ENCODE measurements at places on chromosomes 2 and 18.

GRCh38 chr2:68057658-68058396 is 5.0 kb downstream of the C1D start:
- no peak for DNase-seq

DNA sequence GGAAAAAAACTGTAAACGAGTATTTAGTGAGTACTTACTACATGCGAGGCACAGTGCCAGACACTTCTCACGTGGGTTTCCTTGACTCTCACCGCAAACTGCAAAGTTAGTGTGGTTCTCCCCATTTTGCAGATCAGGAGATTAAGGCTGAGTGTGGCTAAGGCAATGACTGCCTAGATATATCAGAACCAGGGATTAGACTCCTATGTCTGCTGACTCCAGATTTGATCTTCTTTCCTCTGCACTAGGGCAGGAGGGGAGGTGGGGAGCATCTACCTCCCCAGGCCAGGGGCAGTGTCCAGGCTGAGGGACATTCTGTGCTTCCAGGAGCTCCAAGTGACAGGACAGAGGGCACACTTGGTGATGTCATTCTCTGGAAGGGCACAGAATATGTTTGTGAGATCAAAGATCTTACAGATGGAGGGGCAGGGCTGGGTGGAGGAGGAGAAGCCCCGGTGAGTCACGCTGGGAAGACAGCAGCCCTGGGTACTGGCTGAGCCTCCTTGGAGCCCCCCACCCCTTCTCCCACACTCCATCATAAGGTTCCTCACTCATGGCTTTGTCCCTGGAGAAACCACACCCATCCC is 92.4 kb downstream of the RHOB start:
- no peak for DNase-seq

GRCh38 chr2:43727634-43728014 is 46.2 kb upstream of the DYNC2LI1 start:
- DNase-seq: no peak

- peak; percentile 61 for DNase-seq
These were observed 99.8 kb downstream of the ZNF236 start for GRCh38 chr18:76922107-76922506.

GRCh38 chr2:239311132-239312040 is 89.4 kb downstream of the HDAC4 start:
- DNase-seq: peak; percentile 42

GRCh38 chr2:177708660-177709444 is 316.3 kb downstream of the AGPS start:
- no peak for DNase-seq

GRCh38 chr2:230140667-230141066 is 71.9 kb upstream of the SLC16A14 start:
- no peak for DNase-seq

DNA sequence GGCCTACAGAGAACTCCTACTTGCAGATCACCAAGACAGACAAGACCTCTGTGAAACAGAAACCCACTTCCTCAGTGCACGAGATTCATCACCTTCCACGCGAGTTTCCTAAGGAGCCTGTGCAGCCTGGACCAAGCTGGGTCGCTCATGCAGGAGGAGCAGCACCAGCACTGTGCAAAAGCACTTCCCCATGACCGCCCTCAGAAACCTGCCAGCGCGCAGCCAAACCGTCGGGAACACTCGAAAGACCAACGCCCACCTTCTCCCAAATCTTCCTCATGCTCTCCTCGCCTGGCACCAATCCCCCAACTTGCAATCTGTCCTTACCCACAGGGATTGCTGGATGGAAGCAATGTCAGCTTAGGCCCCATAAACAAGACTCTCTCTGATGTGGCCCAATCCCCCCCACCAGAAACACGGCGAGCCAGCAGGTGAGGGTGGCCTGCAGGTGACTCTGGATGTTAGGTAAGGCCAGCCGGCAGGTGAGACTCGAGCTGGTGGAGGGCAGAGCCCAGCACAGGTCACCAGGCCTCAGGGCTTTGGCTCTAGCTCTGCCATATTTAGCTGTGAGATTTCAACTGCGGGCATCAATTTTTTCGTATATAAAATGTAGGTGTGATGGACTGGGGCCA is 69.4 kb downstream of the PXDN start:
- DNase-seq: no peak

DNA sequence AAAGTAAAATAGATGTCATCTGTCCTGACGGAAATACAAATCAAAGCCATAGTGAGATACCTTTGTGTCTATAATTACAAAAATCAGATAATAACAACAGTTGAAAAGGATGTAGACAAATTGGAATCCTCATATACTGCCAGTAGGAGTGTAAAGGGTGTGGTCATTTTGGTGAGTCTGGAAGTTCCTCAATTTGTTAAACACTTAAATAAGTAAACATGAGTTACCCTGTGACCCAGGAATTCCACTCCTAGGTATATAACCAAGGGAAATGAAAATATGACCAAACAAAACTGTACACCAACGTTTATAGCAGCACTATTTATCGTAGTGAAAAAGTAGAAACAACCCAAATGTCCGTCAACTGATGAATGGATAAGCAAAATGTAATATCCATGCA is 24.0 kb downstream of the R3HDM1 start:
- no peak for DNase-seq

GRCh38 chr2:130985206-130985780 is 108.0 kb downstream of the FAM168B start:
- no peak for DNase-seq

DNA sequence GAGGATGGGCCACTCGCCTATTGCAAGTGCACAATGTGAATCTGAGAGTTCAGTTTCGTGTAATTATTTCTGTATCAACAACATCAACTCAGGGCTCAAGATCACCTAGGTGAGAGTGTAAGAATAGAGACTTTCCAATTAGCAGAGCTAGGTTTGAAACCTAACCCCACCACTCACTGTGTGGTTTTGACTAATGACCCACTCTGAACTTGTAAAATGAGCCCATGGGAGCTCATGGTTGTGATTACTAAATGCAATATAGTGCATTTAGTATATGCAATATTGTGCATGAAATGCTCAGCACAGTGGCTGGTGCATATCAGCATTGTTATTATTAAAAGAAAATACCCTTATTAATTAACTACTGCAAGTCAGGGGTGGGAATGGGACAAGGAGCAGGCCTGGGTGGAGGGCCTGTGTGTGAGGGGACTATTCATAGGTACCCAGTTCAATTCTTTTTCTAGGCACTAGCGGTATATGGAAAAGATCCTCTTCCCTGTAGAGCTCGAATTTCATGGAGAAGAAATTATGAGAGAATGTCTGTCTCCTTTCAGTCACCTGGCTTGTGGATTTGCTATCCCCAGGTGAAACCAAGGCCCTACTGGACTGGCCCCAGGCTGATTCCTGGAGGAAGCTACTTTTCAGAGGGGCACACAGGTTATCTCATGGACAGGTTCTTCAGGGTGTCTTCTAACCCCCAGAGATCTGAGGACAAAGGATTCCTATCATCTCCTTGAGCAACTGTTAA is 169.5 kb downstream of the GFPT1 start:
- DNase-seq: no peak

- DNase-seq: peak; percentile 24
These were observed 7.1 kb upstream of the KCMF1 start for GRCh38 chr2:84963692-84964405.

DNA sequence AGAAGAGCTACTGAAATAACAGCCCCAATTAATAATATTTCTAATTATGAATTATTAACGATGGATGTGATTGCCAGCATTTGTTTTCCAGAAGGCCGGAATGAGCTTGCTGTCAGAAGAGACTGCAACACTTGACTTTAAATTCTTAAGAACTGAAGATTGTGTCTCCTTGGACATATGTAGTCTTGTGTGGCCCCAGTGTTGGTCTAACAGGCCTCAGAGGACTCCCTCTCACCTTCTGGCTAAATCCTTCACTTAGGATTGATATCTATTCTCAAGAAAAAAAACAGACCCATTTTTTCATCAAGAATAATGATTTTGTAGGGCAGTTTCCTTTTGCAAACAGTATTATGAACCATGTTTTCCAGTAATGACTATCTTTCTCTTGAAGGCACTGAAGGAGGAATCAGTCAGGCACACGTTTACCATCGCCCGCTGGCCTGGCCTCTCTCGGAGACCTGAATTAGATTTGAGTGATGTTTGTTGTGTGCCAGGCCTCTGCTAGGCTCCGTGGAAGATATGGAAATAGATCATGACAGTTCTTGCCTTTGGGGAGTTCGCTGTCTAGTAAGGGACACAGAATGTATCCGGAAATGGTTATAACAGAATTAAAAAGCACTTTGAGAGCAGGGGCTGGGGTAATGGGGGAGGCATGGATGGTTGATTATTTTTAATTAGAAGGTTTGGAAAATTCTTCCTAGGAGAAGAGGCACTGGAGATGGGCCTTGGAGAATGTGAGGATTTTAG is 258.0 kb downstream of the MYCN start:
- DNase-seq: no peak

GRCh38 chr2:70124983-70125480 is 37.8 kb downstream of the PCBP1 start:
- peak; percentile 75 for DNase-seq

GRCh38 chr2:8579485-8580085 is 102.3 kb upstream of the ID2 start:
- no peak for DNase-seq

GRCh38 chr2:138176862-138177439 is 212.7 kb downstream of the HNMT start:
- no peak for DNase-seq

- no peak for DNase-seq
These were observed 8.1 kb downstream of the NEU2 start for GRCh38 chr2:233040571-233040970.

GRCh38 chr2:177727577-177728398 is 335.2 kb downstream of the AGPS start:
- DNase-seq: peak; percentile 43

DNA sequence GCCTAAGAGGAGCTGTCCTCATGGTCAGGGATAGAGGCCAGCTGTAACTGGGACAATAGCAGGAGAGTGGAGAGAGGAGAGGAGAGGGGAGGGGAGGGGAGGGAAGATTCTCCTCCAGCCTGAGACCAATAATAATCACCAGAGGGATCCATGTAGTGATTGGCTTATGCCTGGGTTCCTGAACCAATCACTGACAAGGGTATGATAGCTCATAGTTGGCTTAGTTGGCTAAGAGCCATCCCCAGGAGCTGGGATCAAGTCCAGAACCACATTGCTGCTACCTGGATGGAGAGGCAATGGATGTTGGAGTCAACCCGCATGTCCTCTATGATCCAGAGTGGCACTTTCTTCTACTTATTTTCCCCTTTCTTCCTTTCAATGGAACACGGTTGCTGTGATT is 7.7 kb upstream of the ST8SIA5 start:
- no peak for DNase-seq

- no peak for DNase-seq
These were observed 75.2 kb downstream of the SLC5A7 start for GRCh38 chr2:108061439-108062042.

- no peak for DNase-seq
These were observed 9.3 kb downstream of the LDLRAD4 start for GRCh38 chr18:13227910-13228309.

GRCh38 chr2:48725696-48726494 is 29.6 kb downstream of the LHCGR start:
- DNase-seq: no peak

GRCh38 chr18:13335903-13336302 is 117.3 kb downstream of the LDLRAD4 start:
- no peak for DNase-seq

- DNase-seq: no peak
These were observed 44.8 kb upstream of the OTOF start for GRCh38 chr2:26522751-26523171.

GRCh38 chr2:392926-393280 is 105.0 kb upstream of the ALKAL2 start:
- DNase-seq: no peak

DNA sequence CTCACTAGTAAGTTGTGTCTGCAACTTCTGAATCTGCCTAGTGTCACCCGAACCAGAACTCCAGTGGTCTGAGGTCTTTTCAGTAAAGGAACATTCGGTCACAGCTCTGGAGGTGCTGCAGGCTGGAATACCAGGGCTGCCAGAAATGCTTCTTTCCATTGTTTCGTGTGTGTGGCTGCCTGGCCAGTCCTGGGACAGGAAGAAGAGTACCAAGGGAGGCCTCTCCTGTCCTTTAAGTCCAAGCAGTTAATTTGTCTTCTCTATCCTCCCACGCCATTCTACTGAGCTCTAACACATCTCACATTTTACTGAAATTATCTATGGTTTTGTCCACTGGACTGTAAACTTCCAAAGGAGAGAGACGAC is 196.0 kb downstream of the LNPK start:
- DNase-seq: no peak

DNA sequence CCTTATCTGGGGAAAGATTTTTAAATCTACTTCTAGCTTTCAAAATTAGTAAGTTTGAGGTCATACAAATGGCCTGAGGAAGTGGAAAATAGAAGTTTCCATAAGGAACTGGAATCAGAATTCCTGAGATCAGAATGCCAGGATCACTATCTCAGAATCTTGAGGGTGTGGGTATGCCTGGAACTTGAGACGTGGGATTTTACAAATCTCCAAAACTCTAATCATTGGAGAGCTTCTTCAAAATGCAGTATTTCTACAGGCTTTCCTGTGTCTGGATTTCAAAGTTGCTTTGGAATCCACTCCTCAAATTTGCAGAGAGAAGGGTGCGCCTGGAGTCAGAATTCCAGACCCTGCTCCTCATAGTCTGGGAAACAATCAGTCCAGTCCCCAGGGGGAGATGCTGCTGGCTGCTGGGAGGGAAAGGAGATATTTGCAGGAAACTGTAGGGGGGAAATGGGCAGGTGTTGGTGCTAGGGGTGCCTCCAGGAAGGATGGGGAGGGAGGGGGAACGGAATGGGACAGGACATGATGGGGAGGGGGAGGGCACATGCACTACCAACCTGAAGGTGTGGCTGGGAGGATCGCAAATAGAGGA is 31.0 kb upstream of the CATIP start:
- no peak for DNase-seq

DNA sequence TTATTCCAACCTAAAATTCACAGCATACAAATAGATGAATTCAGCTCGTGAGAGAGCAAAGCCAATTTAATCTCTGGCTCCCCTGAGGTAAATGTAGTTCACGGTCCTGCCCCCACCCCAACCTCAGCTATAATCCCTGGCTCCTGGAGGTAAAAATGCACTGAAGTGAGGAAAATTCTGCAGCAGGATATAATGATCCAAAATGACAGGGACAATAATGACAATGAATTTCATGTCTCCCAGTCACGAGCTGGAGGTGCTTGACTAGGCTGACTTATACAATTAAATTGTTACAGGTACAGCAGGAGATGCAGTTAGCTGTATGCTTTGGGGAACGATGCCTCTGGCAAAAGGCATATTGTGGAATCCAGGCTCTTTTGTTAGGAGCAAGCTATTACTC is 82.0 kb downstream of the GPD2 start:
- no peak for DNase-seq

GRCh38 chr18:47944972-47945852 is 14.8 kb upstream of the SMAD2 start:
- DNase-seq: peak; percentile 47

GRCh38 chr18:53380063-53380639 is 844.3 kb downstream of the MBD2 start:
- DNase-seq: no peak
